ENCODE measurements at places on chromosomes 2 and 18.

DNA sequence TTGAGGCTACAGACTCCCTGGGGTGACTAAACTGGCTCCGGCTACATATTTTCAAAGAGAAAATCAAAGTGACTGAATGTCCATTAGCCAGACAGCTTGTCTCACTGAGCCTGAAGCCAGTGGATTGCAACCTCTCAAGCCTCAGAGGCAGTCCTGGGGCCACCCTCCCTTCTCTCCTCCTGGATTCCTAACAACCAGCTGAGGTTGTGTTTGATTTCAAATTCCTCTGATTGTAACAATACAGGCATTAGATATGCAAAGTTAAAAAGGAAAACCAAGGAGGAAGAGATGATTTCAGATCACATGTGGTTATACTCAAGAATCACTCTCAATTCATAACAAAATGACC, 101.0 kb upstream of the LMAN1 start:
- no peak overlapping the region for H3K27ac ChIP-seq
- H3K4me3 ChIP-seq = no peak overlapping the region
- no peaks in the 10 kb centered on the region for H3K36me3 ChIP-seq
- DNase-seq = no peak

DNA sequence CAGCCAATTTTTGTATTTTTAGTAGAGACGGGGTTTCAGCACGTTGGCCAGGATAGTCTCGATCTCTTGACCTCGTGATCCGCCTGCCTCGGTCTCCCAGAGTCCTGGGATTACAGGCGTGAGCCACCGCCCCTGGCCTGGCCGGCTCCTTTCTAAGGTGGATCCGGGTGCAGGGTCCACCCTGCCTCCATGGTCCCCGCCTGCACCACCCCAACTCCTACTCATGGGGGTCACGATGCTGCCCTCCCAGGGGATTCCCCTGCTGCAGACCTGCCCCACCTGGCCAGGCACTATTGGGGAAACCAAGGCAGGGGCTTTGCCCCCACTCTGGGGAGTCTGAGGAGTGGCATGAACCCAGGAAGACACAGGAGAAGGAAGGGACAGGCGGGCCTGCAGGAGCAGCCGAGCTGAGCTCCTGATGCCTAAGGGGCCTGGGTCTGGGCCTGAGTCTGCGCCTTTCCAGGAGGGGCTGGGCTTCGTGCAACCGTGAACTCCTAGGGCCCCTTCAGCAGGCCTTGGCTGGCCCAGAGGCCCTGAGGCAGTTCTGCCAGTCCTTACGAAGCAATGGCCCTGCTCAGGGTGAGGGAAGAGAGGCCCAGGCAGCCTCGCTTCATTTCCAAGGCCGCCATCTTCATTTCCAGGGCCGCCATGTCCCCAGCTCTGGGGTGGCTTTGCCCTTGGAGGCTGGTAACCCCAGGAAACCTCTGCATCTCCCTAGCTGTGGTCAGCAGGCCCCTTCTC, 67.2 kb upstream of the SMAD7 start:
- H3K4me1 ChIP-seq = peaks cover 3% of the 10 kb centered on the region
- H3K27me3 ChIP-seq = no peaks in the 10 kb centered on the region
- DNase-seq = no peak
- no peak overlapping the region for H3K4me3 ChIP-seq
- no peaks in the 10 kb centered on the region for H3K36me3 ChIP-seq

DNA sequence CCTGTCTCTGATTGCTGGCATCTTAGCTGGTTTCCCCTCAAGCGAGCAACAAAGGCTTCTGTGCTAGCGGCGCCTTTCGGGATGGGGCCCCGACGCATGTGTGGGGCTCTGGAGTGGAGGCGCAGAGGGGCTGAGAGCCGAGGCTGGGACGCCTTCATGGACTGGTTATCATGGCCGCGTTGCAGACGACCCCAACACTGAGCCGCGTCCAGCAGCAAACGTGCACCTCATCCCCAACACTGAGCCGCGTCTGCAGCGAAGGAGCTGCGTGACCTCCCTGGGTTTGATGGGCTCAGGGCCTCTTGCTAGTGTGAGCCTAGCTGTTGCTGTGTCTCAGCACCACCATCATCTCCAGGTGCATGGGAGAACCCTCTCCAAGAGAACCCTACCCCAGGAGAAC, 123.7 kb upstream of the CTDP1 start:
- H3K4me1 ChIP-seq = peaks cover 17% of the 10 kb centered on the region
- DNase-seq = no peak
- H3K4me3 ChIP-seq = no peak overlapping the region
- H3K36me3 ChIP-seq = no peaks in the 10 kb centered on the region

DNA sequence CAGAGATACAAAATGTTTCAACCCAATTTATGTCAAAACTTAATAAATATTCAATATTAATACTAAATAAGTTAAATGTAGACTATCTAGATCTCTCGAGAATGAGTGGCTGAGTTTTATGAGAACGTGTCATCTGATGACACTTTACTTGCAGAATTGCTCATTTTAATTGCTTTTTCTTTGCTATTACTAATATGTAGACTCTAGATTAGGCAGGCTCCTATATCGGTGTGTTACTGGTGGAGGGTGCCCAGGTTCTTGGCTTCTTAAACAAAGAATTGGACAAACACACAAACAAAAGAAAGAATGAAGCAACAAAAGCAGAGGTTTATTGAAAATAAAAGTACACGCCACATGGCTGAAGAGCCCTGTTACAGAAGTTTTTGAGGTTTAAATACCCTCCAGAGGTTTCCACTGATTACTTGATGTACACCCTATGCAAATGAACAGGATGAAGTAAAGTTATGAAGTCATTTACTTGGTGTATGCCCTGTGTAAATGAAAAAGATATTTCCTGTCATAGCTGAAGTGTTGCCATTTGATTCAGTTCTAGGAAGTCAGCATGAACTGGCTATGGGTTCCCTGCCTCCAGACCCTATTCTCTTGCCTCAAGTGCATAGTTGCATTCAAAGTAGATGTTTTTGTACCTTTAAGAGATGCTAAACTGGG, 122.9 kb upstream of the ITGA4 start:
- no peak overlapping the region for H3K27ac ChIP-seq
- no peaks in the 10 kb centered on the region for H3K4me1 ChIP-seq

DNA sequence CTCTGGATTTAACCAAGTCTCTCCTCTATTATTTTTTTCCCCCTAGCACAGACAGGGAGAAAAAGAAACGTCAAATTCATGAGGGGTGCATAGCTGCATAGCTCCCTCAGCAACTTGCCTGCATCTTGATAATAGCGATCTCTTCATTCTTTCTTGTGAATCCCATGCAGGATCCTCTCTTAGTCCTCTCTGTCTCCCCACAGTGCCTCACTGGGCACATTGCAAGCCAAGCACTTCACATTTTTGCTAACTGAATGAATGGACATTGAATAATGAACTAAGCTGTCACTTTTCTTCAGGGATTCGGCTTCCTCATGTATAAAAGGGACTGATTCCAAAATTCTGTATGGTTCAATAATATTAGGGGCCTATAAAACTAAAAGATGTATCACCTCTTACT, 2.9 kb upstream of the EPB41L3 start:
- DNase-seq = no peak
- H3K27me3 ChIP-seq = no peaks in the 10 kb centered on the region
- H3K4me3 ChIP-seq = no peak overlapping the region
- no peaks in the 10 kb centered on the region for H3K4me1 ChIP-seq
- no peaks in the 10 kb centered on the region for H3K36me3 ChIP-seq
- no peak overlapping the region for H3K27ac ChIP-seq
